ENCODE measurements at places on chromosomes 11 and 22.

DNA sequence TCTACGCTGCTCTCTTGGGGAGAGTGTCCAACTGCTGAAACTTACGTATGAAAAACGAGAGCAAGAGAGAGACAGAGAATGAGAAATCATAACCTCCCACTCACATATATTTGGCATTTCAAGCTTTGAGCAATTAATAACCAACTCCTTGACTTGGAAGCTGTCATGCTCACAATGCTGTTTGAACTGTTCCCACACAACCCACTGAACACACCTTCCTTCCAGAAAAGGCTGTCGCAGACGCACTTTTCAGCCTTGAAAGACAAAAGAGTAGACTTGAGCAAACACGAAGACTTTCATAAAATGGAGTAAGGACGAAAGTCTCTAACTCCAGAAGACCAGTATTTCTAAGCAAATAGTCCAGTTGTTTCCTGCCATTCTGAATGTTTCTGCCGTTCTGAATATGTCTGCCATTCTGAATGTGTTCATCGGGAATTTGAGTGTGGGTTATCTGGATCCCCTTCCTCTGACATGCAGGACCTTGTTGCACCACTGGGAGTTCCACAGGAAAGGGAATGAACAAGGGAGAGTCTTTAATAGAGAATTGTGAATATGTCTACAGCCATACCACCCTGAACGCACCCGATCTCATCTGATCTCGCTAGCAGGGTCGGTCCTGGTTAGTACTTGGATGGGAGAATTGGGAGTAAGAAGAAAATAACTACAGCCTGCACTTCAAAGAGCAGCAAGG lies 86.2 kb upstream of the BARX2 start:
- DNase-seq: no peak

DNA sequence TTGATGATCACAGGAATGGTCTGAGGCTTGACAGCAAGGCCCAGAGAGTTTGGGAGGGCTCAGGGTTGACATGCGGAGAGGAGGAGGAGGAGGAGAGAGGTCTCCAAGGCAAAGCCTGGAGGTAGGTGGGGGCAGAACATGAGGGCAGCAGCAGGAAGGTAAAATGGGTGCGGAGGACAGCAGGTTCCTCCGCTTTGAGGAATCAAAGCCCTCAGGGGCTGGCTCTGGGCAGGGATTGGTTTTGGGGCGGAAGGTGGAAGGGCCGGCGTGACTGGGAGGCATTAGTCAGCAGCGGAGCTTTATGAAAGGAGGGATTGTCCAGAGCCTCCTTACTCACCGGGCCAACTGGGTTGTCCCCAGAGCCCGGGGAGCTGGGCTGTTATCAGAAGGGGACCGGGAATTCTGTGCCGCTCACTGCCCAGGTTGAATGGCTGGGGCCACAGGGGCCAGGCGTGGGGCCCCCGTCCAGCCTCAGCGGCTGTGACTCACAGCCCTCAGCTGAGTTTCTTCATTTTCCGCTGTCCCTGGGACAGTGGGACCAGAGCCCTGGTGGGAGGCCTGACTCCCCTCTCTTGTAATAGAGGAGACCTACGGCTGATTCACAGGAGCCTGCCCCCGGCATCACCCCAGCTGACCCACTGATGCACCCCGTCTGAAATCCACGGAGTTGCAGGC lies 36.2 kb downstream of the LIF start:
- no peak for DNase-seq

GRCh38 chr11:2816523-2816922 lies 69.1 kb downstream of the CDKN1C start:
- no peak for DNase-seq

GRCh38 chr11:66104057-66104638 lies 34.1 kb downstream of the PACS1 start:
- no peak for DNase-seq

- no peak for DNase-seq
Observed at GRCh38 chr11:65899356-65900124, 648 bp downstream of the FOSL1 start.

DNA sequence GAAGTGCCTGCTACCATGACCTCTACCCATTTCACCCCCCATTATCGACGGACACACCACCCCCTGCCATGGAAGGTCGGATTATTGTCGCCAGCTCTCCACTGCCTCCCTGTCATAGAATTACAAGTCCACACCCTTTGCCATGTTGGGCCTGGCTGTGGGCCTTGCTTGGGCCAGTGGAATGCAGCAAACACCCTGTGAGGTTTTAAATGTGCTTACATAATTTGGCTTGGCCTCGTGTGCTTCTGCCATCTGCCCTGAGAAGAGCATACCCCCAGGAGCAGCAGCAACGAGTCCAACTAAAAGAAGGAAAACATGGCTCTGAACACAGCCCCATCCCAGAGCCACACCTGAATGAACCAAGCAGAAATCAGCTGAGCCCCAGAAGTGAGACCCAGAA lies 94.1 kb upstream of the PRDM11 start:
- DNase-seq: no peak

DNA sequence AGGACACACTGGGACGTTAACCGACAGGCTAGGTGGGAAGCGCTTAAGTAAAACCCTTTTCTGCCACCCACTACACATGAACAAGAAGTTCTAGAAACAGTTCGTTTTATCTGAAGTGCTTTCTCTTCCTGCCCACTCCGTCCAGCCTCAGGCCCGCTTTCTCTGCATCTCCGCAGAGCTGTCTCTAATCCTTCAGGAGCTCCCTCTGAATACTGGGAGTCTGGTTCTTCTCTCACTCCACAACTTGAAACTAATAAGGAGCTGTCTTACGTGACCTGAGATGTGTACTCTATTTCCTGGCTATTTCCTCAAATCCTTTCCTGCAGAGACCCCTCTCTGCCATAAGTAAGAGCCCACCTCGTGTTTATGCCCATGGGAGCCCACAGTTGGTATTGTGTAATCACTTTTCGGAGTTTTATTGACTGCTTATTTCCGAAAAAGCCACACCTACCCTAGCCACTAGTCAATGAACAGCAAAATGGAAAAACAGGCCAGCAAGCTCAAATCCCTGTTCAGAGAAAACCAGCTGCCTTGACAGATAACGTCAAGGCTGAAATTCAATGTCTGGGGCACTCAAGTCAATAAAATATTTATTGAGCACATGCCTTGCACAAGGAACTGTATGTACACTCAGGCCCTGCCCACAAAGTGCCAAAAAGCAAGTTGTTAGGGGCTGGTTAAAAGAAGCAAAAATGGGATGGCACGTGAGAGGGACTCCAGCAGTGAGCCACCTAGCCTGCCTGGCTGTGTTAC lies 4.9 kb downstream of the PC start:
- DNase-seq: no peak
